ENCODE measurements at places on chromosomes 7 and 10.

DNA sequence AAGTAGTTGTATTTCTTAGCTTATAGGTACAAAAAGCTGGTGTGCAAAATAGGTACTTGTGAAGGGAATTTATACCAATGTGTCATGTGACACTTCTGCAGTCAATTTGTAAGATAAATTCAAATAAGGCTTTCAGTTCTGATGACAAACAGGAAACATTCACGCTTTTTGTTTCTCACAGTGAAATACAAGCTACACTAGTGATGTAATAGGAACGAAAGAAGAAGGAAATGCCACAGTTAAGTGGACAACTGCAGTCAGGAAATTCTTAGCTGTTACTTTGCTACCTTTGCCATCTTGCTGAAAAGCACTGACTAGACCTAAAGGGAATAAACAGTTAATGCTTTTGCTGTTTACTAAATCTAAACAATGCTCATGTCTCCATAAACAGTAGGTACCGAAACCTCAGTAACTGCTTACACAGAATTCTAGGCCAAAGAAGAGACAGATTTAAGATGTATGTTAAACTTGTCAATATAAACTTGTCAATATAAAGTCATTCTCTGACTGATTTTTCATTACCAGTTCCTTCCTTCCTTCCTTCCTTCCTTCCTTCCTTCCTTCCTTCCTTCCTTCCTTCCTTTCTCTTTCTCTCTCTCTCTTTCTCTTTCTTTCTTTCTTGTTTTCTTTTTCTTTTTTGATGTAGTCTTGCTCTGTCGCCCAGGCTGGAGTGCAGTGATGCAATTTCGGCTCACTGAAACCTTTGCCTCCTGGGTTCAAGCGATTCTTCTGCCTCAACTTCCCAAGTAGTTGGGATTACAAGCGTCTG lies 10.1 kb downstream of the OTUD1 start:
- no peak for DNase-seq

DNA sequence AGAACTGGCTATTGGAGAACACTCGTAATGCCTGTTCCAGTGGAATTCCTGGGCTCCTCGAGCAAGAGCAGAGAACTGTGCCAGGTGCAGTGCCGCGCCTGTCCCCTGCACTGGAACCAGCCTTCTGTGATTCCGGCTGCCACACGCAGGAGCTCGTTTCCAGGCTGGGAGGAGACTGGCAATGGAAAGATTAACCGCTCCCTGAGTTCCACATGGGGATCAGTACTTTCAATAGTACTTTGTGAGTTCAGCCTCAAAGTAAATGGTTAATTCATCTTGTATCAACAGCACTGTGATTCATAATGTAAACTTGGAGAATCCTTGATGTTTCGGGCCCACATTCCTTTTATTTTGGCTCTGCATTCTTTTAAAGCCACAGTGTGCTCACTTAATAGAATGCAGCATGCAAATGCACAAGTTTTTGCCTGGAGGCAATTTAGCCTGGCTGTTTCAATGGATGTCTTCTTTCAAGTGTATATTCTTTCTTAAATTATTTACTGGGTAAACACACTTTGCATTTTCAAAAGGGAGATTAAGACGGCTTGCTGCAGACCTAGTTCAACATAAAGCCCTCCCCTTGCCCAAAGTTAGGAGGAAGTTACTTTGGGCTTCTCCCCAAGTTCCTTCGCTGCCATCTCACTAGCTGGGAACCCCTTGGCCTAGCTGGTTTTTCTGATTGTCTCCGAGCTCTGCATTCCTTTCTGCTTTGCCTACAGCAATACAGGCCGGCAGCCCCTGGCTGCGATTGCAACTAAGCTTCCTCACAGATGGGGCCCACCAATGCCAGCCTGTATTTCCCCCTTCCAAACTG lies 138.1 kb upstream of the TCF7L2 start:
- no peak for DNase-seq

DNA sequence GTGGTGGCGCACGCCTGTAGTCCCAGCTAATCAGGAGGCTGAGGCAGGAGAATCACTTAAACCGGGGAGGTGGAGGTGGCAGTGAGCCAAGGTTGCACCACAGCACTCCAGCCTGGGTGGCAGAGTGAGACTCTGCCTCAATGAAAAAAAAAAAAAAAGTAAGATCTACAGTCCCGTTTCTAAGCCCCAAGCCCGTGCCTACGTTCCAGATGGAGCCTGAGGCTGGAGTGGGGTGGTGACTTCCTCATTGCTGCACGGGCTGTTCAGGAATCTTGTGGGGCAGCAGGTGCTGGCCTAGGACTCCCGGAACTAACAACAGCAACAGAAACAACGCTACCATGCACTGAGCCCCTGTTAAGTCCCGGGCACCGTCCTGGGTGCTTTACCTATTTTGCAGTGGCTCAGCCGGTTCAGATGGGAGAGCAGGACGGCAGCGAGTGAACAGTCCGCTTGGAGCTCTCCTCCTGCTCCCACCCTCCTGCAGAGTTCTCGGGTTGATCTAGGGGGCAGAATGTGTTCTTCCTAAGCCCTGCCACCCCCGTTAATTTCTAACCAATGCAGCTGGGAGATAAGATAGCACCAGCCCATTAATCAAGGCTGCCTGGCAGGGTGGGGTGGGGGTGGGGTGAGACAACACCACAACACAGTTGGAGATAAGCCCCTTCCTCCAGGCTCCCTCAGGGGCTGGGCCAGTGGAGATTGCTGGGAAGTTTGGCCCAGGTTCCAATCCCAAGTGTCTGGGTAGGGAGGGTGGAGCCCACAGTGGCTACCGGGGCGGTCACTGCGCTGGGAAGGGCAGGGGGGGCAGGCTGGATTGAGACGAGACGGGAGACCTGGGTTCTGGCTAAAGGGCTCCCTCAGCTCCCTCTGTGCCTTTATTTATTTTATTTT lies 17.0 kb upstream of the SFRP5 start:
- no peak for DNase-seq

- no peak for DNase-seq
Measured at GRCh38 chr10:2887391-2888070, 179.8 kb upstream of the PFKP start.

- DNase-seq: no peak
Measured at GRCh38 chr10:37703833-37704382, 153.5 kb downstream of the ZNF248 start.

GRCh38 chr10:89845541-89846280 lies 144.3 kb downstream of the KIF20B start:
- no peak for DNase-seq

- no peak for DNase-seq
Measured at GRCh38 chr7:75711656-75712514, 26.9 kb downstream of the HIP1 start.

DNA sequence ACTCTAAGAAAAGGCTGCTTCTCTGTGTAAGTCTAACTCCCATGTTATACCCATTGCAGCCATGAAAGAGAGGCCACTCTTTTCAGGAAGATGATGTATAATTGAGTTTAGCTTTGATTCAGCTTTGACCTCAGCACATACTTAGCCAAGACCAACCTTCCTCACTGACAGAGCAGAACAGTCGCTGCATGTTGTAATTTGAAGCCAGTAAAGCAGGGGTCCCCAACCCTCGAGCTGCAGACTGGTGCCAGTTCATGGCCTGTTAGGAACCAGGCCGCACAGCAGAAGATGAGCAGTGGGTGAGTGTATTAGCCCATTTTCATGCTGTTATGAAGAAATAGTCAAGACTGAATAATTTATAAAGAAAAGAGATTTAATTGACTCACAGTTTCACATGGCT lies 223.9 kb downstream of the GPR158 start:
- DNase-seq: no peak

DNA sequence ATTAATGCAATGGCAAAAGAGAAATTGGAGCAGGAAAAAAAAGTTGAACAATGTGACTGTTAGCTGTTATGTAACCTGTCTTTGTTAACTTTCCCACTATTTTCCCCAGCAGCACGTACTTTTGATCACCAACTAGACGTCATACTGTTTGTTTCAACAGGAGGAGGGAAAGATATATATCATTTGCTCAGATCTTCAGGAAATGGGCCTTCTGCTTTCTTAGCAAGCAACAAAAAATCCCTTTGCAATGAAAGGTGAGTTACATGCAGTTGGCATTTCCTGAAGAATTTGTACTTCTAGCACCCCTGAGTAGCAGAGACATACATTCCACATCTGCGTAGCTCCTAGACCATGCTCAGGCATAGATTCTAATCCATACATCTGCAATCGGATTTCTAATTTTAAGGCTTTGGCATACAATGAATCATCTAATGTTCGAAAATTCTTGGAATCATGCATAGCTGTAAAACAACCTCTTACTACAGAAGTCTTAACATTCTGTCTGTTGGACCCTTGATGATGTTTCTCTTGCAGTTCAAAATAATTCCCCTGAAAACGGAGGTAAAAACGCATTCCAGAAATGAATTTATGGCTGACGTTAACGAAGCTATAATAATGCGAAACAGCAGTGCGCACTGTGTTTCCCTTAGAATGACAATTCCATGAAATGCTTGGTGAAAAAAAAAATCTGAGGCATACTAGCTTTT lies 286.9 kb upstream of the MGMT start:
- DNase-seq: no peak

DNA sequence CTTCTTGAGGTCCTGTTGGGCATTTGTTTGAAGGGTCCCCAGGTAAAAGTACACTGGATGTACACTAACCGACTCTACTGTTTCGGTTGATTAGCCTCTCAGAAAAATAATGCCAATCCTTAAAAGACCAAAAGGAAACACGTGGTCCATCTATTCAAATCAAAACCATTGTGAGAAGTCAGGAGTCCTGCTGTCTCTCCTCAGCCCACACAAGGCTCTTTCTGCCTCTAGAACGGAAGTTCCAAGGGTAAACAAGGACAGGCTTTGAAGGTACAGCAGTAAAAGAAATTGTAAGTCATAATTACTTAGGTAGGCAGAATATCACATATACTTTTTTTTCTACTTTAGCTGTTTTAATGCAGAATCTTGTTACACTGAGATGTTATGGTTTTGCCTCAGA lies 71.7 kb upstream of the TPK1 start:
- no peak for DNase-seq

- no peak for DNase-seq
Measured at GRCh38 chr7:158194365-158194900, 393.2 kb downstream of the PTPRN2 start.

GRCh38 chr7:112147793-112148361 lies 58.3 kb downstream of the DOCK4 start:
- no peak for DNase-seq

- DNase-seq: no peak
Measured at GRCh38 chr10:124339119-124340032, 79.3 kb downstream of the OAT start.

- DNase-seq: no peak
Measured at GRCh38 chr7:21640105-21640504, 97.3 kb downstream of the DNAH11 start.

GRCh38 chr7:96061009-96061408 lies 260.9 kb downstream of the SLC25A13 start:
- no peak for DNase-seq

GRCh38 chr10:575402-576129 lies 113.9 kb downstream of the DIP2C start:
- no peak for DNase-seq

DNA sequence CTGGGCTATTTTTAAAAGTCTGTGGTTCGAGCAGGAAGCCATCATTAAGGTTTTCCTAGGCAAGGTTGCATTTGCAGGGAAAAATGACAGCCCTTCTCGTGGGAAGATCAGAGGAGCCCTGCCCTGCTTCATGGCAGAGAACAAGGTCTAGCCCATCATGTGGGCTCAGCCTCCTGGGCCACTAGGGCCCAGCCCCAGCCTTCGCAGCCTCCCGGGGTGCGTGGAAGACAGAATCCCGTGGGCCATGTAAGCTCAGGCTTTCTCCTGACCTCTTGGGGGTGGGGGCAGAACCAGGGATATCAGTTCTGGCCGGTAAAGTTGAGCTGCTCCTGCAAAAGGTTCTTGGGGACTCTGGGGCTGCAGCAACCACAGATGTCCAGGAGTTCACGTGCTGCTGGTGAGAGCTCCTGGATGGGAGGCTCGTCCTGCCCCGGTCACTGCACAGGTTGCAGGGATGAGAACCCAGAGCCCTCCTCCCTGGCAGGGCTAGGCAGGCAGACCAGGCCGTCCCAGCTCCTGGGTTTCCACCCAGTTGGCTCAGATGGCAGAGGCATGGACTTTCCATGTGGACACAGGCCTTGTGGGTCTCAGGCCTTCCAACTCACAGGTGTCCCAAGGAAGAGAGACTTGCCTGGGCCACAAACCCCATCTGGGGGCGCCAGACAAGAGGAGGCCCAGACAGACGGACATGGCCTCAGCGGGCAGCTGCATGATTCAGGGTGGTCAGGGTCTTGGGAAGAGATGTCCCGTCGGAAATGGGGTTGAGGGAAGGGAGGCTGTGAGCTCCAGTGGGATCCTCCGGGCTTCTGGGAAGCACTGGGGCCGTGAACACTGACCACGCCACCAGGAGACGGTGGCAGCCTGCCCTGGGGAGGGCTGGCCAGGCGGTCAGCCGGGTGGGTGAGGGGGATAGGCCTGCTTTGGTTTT lies 126.2 kb downstream of the NEURL1 start:
- DNase-seq: no peak

DNA sequence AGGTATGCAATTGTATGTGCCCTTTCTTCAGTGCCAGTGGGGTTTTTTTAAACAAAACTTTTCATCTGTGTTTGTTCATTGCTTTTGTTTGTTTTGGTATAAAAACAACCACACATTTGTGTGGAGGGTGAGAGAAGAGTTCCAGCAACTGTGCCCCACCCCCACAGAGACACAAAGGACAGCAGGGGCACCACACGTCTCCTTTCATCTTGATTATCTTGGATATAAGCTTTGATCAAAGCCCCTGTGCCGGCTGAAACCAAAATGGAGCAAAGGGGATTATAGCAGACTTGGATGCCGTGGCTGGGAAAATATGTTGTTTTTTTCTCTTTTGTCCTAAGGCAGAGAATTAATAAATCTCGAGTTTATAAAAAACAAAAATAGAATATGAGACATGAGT lies 111.8 kb upstream of the RSU1 start:
- DNase-seq: no peak

GRCh38 chr7:23235813-23236221 lies 10.8 kb upstream of the GPNMB start:
- no peak for DNase-seq

GRCh38 chr7:88276605-88277153 lies 30.0 kb downstream of the STEAP4 start:
- no peak for DNase-seq

- DNase-seq: no peak
Measured at GRCh38 chr10:7054915-7055314, 355.9 kb downstream of the SFMBT2 start.

GRCh38 chr7:1567896-1568510 lies 1.8 kb downstream of the PSMG3 start:
- DNase-seq: no peak

- no peak for DNase-seq
Measured at GRCh38 chr7:25615593-25615992, 387.3 kb upstream of the NPVF start.

GRCh38 chr7:93920496-93921182 lies 896 bp upstream of the GNG11 start:
- DNase-seq: no peak

GRCh38 chr7:81211204-81211933 lies 292.5 kb upstream of the SEMA3C start:
- DNase-seq: no peak

- DNase-seq: no peak
Measured at GRCh38 chr7:157966490-157966889, 621.1 kb downstream of the PTPRN2 start.
